Activated T-helper 1 cell treated with anti-CD3 and anti-CD28 coated beads, Interleukin-2, amount 50 U/mL, for 16 hours (primary cell): ENCODE measurements at places on chromosomes 4 and X.

GRCh38 chrX:102491766-102492165 lies 20.2 kb upstream of the TCP11X2 start:
- no peak for DNase-seq

DNA sequence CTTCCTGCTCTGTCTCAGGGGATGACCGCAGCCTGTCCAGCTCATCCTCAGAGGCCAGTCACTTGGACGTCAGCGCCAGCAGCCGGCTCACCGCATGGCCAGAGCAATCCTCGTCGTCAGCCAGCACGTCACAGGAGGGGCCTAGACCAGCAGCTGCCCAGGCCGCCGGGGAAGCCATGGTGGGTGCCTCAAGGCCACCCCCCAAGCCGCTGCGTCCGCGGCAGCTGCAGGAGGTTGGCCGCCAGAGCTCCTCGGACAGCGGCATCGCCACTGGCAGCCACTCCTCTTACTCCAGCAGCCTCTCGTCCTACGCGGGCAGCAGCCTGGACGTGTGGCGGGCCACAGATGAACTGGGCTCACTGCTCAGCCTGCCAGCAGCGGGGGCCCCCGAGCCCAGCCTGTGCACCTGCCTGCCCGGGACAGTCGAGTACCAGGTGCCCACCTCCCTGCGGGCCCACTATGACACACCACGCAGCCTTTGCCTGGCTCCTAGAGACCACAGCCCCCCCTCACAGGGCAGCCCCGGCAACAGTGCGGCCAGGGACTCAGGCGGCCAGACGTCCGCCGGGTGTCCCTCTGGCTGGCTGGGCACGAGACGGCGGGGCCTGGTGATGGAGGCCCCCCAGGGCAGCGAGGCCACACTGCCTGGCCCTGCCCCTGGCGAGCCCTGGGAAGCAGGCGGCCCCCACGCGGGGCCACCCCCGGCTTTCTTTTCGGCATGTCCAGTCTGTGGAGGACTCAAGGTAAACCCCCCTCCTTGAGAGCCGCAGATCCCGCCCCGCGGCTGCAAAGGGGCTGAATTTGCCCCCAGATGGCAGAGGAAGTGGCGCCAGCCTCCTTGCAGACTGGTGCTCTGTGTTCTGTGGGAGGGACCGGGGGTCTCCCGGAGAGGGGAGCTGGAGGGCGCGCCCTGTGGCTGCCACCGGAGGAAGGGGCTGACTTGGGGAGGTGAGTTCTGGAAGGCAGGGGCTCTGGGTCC lies 29.9 kb downstream of the DOK7 start:
- DNase-seq: no peak

GRCh38 chrX:72141372-72142004 lies 9.8 kb upstream of the RTL5 start:
- DNase-seq: no peak

GRCh38 chrX:102995316-102995715 lies 58.2 kb downstream of the RAB40AL start:
- no peak for DNase-seq

DNA sequence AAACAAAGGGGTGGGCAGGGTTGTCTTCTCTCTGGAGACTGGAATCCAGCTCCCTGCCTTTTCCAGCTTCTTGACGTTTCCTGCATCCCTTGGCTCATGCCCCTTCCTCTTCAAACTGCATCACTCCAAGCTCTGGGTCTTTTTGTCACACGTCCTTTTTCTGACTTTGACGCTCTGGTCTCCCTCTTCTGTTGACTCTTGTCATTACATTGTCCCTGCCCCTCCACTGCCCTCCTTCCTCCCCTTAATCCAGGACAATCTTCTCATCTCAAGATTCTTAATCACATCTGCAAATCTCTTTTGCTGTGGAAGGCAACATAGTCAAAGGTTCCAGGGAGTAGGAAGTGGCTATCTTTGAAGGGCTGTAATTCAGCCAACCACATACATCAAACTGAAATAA lies 178.3 kb downstream of the TMA16 start:
- no peak for DNase-seq

- no peak for DNase-seq
Measured at GRCh38 chr4:155772459-155773195, 13.8 kb downstream of the GUCY1B1 start.

GRCh38 chr4:106898621-106899230 lies 137.4 kb downstream of the DKK2 start:
- no peak for DNase-seq

DNA sequence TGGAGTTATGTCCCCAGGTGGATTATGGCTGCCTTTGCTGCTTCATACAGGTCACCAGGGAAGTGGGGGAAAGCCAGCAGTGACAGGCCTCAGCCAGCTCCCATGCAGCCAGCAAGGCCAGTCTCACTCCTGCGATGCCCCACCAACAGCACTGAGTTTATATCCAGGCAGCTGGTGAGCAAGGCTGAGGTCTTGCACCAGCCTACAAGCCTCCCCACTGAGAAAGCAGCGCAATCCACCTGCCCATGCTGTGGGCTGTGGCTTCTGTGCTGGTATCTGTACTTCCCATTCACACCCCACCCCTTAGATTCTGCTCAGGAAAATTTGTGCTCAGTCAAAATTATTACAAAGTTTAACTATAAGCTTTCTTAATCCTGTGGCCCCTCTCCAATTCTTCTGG lies 153.5 kb downstream of the HHIP start:
- DNase-seq: no peak

- DNase-seq: no peak
Measured at GRCh38 chrX:40543661-40544328, 37.0 kb upstream of the ATP6AP2 start.

- no peak for DNase-seq
Measured at GRCh38 chr4:92339676-92340075, 35.9 kb downstream of the GRID2 start.
